OCI-LY7 (cell line): ENCODE measurements at places on chromosomes 11 and 22. TPM values are rescaled to one million over a fixed set of nuclear protein-coding genes. Genes with fewer than 3 reads are reported as not detected.

Gene HEPHL1
- not detected in 2 replicates for total RNA-seq

Gene BRD1
- total RNA-seq: 46.6 and 47.3 TPM in 2 replicates

Gene OR5B2
- not detected in 2 replicates for total RNA-seq

Gene NPAT
- 26.9 and 35.8 TPM in 2 replicates for total RNA-seq

Gene RAPSN
- not detected in 2 replicates for total RNA-seq

Gene ARHGAP20
- not detected in 2 replicates for total RNA-seq
